ENCODE measurements at places on chromosomes 16 and 17.

DNA sequence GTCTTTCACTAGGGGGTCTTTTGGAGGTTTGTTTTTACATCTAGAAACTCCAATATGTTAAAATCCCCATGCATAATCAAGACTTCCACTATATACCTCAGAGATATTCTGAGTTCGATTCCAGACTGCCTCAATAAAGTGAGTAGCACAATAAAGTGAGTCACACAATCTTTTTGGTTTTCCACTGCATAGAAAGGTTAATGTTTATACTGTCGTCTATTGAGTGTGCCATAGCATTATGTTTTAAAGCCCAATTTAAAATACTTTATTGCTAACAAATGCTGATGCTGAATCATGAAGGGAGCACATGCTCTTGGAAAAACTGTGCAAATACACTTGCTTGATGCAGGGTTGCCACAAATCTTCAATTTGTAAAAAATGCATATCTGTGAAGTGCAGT lies 227.5 kb upstream of the ZFHX3 start:
- no peak for DNase-seq

GRCh38 chr17:64117981-64118979 lies 11.7 kb downstream of the ERN1 start:
- no peak for DNase-seq

- DNase-seq = no peak
These were observed 13.8 kb downstream of the AANAT start for GRCh38 chr17:76481071-76481655.

- peak; percentile 6 for DNase-seq
These were observed 125.2 kb upstream of the ZFHX3 start for GRCh38 chr16:73172973-73173709.

- no peak for DNase-seq
These were observed 1991.2 kb downstream of the TP53TG3F start for GRCh38 chr16:35450648-35451047.

GRCh38 chr16:55955845-55956244 lies 80.7 kb upstream of the CES5A start:
- no peak for DNase-seq

- DNase-seq = no peak
These were observed 47.8 kb upstream of the FBXO47 start for GRCh38 chr17:39014795-39015545.

DNA sequence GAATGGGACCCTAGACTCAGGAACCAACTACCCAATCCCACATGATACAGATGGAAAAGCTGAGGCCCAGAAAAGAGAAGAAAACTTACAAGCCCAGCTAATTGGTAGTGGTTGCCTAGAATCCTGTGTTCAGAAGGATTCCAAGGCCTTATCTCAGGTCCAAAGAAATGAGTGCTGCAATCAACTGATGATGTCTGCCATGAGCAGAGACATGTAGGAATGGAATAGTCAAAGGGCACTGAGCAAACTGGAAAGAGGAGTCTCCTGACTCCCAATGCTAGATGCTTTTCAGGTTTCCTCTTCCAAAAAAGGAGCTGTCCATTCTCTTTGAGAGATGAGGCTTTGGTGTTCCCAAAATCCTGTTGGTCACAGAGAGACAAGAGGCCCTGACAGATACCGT lies 210.6 kb downstream of the ZNF423 start:
- no peak for DNase-seq

DNA sequence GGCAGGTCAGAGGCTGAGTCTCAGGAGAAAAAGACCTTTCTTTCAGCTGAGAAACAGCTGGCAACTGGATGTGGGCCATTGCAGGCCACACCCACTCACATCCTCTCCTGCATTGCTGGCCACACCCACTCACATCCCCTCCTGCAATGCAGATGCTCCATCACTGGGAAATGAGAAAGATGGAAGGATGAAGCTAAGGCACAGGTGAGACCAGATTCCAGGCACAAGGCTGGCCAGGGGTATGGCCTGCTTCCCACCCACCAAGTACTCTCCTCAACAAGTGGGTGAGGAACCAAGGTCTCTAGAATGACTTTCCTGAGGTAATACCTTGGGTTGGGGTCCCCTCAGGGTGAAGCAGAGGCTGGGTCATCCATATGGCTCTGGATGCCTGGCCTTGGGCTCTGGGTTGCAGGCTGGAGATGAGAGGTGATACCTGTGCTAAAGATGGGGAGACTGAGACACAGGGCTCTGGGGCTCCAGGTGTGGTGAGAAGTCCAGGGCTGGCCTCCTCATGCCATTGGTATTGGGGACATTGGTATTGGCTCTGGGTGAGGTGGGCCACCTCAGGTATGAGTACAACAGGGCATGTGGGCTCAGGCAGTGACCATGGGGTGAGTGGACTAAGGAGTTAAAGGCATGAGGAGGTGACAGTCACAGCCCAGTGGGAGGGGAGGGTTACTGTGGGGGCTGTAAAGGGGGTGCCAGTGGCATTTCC lies 1726.8 kb downstream of the TP53TG3F start:
- no peak for DNase-seq

DNA sequence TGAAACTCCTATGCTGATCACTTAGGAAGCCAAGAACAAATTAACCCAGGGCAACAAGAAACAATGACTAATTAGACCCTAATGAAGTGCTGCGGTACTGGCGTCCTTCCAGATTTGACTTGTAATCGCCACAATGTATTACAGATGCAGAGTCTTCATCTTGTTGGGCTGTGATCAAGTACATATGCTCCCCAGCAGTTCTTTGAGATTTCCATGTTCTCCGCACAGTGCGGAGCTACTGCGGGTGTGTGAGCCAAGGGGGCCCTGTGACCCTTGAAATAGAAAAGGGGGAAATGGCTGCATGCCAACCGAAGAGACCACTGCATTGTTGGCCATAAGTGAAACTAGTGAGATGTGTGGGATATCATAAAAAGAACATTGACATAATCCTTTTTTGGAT lies 469.9 kb downstream of the MAF start:
- no peak for DNase-seq

DNA sequence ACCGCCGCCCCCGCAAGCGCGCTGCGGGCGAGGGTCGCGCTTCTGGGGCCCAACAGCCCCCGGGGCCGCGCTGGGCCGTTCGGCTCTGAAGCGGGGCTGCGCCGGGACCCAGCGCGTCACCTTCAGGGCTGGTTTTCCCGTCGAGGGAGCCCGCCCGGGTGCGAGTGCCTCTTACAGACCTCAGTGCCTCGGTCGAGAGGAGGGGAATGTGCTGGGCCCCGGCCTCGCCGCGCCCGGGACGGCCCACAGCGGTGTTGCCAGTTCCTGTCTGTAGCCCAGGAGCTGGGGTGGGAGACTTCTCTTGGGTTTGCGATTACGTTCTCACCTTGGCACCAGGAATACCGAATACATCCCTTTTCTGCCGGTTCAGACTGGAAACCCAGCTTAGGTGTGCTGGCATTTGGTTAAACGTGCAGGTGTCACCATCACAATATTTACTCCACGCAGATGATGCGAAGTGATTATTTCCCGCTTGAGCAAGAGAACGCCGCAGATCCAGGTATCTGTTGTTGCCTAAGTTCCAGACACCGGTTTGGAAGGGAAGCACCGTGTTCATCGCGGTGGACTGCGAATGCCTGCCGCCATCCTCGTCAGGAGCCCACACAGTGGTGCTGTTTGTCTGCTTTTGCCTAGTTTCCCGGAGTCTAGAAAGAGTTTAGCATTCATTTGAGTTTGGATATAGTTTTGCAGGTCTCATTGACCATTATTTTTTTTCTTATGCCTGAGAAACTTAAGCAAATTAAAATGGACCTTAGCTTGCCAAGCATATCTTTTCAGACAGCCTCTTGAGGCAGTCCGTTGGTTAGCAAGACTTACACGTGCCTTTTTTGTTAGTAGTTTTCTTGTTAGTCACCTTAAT lies 914 bp downstream of the MAP1LC3B start:
- no peak for DNase-seq

DNA sequence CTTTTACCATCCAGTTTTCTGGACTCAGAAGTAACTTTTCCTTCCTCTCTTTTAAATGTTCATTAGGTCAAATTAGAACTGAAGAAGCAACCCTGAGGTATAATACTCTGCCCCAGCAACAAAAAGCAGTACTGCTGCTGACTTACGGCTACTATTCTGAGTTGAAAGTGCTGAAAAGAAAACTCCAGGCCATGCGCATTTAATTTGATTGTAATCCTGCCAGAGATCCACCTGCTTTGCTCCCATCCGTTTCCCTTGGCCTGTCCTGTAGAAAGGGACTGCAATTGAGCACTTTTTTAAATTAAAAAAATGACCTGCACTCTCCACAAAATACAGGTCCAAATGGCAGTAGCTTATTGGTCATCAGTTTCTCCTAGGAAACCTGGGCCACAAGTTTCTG lies 61.6 kb downstream of the PITPNC1 start:
- DNase-seq = no peak

GRCh38 chr17:14004927-14005620 lies 64.2 kb upstream of the COX10 start:
- DNase-seq = no peak

DNA sequence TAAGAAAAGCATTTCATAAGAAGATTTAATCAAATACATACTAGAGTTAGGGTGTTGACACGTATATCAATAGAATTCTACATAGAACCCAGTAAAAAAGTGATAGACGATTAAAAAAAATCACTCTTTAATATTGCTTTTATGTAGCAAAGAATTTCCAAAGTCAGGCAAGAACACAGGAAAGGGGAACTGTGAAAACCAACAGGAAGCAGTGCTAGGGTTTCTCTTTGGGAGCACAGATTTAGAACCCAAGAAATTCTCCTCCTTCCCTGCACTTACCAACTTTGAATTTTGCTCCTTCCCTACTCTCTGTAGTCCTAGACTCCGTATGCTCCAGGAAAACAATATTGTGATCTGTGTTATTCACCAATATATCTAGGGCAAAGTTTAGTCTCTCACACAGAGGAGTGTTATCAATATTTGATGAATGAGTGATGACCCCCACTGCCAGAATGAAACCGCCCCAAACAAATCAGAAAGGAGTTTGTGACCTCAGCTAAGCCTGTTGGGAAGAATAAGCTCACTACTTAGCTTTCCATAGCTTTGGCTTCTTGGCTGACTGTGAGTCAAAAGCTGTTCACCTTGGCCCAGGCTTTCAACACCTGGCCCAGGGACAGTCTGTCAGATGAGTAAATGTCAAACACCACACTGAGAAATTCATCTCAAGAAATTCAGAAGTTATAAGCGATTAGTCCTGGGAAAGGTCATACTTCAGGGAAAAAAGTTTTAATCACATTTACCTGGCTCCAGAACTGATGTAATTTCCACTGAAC lies 8.6 kb downstream of the RFWD3 start:
- DNase-seq = no peak

DNA sequence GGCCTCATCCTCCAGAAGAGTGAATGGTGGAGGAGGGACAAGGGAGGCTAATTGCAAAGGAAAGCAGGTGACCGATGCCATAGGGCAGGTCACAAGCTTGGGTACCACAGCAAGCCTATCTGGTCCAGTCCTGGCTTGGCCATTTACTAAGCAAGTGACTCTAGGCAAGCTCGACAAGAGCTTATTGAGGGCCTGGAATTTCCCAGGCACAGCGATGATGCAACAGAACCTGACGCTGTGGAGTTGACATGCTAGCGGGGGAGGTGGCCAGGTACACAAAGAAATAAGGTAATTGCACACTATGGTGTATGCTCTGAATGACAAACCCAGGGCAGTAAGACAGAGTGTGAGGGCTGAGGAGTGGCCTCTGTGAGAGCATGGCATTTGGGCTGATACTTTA lies 98.5 kb downstream of the PGS1 start:
- no peak for DNase-seq

GRCh38 chr16:29736112-29736511 lies 9.7 kb downstream of the C16orf54 start:
- no peak for DNase-seq

DNA sequence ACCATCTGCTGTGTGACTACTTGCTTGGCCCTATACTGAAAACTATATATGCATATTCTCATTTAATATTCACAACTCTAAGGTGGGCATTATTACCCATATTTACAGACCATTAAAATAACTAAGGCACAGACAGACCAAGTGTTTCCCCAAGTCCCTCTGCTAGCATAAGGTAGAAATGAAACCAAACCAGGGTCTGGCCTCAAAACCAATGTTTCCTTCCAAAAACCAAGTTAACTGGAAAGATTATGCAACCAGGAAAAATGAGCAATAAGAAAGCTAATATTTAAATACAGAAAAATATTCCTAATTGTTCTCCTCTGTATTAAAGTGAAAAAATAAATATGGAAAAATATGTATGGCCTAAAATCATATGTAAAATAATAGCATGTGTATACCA lies 50.1 kb downstream of the XPO6 start:
- DNase-seq = no peak

- no peak for DNase-seq
These were observed 449 bp downstream of the SMCR8 start for GRCh38 chr17:18315562-18315922.

DNA sequence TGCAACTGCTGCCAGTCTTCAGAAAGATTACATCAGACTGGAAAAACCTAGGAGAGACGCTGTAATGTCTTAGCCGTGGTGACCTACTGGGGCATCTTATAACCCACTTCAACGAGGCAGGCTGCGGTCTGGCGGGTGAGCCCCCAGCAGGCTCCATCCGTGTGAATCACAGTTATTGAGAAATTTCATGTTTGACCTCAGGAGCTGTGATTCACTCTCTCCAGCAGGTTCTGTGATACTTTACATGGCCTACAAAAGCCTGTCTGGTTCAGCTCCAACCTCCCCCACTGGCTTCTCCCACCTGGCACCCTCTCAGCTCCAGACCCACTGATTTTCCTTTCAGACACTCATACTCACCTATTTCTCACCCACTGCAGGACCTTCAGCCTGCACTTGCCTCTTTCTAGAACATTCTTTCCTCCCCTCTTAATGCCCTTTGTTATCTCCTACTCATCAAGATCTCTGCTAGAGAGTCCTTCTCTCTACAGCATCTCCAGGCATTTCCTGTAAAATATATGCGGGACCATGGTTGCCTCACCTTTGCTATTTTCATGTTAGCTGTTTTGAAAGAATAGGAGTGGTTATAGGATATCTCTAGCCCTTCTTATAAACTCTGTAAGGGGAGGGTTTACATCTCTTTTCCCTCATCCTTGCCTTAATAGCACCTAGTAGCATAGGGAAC lies 227.9 kb downstream of the MAF start:
- peak; percentile 72 for DNase-seq

DNA sequence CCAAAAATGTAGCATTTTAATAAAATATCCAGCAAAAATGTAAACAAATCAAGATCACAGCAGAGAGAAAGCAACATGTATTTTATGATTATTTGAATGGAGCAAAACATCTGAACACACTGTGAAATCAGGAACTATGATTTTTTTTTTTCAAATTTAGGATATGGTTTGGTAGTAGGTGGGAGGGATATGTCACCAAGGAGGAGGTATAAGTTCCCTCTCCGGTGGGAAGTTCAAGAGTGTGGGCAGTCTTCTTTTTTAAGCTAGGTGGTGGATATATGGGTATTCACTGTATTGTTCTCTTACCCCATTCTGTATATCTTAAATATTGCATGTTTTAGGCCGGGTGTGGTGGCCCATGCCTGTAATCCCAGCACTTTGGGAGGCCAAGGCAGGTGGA lies 10.2 kb downstream of the CDR2 start:
- no peak for DNase-seq

All from AG08395 (cell line).